ENCODE measurements at places on chromosomes 16 and 17. TPM values are rescaled to one million over a fixed set of nuclear protein-coding genes. Genes with fewer than 3 reads are reported as not detected.

DNA sequence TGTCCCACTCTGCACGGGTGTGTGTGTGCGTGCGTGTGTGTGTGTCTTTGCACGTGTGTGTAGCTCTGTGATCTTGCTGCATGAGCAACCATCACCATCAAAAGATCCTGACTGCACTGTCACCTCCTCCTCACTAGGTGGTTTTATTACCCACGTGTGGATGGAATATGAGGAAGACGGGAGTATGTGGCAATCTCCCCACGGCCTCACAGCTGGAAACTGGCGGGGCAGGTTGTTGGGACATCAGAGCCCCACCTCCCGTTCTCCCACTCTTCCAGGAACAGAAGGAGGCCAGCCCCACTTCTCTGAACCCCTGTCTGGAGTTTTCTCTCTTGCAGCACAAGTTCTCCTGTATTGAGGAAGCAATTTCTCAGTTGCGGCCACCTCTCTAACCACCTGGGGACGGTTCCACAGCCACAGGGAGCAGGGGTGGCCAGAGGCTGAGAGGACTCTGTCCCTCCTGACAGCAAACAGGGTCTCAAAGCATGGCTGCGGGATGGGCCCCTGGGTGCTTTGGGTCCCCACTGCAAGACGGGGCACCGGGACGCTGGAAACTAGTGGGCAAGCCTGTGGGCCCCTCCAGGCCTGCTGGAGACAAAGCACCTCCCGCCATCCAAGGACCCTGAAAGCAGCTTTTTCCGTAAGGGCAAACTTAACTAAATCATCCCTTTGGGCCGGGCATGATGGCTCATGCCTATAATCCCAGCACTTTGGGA lies 27.9 kb upstream of the ATP2C2 start:
- H3K4me3 ChIP-seq: no peak overlapping the region
- no peak overlapping the region for H3K27ac ChIP-seq
- no peaks in the 10 kb centered on the region for H3K4me1 ChIP-seq
- no peak for DNase-seq
- no peaks in the 10 kb centered on the region for H3K27me3 ChIP-seq

DNA sequence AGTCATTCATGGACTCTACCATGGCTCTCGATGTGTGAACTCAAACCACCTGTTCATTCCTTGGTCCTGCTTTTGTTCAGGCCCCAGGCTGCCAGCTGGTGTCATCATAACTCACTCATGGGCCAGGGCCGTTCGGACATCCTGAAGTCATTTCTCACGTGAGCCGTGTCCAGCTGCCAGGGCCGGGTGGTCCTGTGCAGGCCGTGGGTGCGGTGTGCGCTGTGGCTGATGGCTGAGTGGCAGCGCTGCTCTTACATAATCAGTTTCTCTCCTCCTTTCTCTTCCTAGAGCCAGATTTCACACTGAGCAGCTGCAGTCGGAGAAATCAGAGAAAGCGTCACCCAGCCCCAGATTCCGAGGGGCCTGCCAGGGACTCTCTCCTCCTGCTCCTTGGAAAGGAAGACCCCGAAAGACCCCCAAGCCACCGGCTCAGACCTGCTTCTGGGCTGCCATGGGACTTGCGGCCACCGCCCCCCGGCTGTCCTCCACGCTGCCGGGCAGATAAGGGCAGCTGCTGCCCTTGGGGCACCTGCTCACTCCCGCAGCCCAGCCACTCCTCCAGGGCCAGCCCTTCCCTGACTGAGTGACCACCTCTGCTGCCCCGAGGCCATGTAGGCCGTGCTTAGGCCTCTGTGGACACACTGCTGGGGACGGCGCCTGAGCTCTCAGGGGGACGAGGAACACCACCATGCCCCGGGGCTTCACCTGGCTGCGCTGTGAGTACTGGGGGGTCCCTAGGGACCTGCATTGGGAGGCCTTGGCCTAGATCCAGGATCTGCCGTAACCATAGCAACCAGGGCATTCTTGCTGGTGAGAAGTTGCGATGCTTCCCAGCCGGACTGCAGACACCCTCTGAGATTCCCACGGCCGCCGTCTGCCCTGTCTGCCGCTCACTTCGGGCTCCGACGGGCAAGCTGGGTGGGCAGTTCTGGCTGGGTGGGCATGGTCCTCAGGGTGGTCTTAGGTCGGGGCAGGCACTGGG lies at the start of gene IL34:
IL34 (plus strand) TSS at position 300 of the 982 bp plus-strand sequence; CDS start at position 689, 389 bp downstream.
- no peaks in the 10 kb centered on the region for H3K4me1 ChIP-seq
- H3K27me3 ChIP-seq: no peaks in the 10 kb centered on the region
- no peaks in the 10 kb centered on the region for H3K36me3 ChIP-seq
- no peak within 1 kb of the TSS for H3K27ac ChIP-seq
- DNase-seq: no peak

DNA sequence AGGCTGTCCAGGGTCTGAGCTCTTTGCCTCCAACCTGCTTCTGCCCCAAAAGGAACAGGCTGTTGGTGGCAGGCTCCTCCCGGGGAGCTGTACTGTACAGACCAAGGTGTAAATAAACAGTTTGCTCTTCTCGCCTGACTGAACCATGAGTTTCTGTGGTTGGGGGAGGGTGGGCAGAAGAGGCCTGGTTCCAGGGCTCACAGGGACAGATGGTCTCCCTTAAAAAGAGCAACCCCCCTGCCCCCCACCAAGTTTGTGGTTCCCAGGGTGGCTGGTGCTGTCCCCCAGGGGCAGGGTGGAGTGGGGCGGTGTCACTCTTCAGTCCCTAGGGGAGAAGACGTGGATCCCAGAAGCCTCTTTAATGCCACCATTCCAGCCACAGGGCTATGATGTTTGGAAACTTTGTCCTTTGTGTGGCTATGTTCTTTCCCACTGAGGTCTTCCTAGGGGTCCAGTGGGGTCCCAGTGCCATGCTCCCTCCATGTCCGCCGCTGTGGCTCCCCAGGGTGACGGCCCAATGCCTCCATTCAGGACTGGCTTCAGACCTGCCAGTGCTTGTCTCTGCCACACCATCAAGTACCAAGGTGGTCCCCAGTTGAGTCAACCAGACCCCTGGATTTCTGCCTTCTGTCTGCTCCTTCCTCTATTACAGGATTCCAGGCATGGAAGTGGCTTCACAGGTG lies 146.7 kb downstream of the RAB11FIP4 start:
- no peak for DNase-seq
- H3K4me3 ChIP-seq: no peak overlapping the region
- no peak overlapping the region for H3K27ac ChIP-seq
- H3K36me3 ChIP-seq: no peaks in the 10 kb centered on the region
- H3K4me1 ChIP-seq: peaks cover 3% of the 10 kb centered on the region

DNA sequence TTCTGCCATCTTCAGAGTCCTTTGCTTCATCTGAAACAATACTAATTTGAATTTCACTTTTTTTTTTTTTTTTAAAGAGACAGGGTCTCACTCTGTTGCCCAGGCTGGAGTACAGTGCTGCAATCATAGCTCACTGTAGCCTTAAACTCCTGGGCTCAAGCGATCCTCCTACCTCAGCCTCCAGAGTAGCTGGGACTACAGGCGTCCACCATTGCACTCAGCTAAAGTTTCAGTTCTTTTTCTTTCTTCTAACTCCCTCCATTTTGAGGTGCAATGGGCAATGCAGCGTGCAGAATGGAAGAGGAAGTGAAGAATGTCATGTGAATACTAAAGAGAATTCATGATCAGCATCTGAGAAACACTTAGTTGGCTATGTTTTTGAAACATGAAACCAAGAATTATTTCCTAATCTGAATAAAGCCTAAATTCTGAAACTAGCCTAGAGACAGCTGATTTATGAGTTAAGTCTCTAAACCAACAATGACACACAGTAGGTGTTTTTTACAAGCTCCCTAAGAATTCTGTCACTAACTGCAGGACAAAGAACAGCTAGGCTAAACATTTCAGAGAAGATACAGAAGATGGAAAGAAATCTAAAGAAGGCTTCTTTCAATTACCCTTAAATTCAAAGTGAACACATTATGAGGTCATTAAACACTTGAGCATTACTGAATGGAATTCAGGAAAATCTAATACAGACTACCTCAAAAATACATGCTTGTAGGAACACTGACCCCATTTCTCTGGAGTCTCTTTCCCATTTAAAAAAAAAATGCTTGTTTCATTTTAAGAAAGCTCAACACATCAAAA lies 21.0 kb downstream of the SNN start:
- H3K27me3 ChIP-seq: no peaks in the 10 kb centered on the region
- no peak overlapping the region for H3K27ac ChIP-seq
- DNase-seq: no peak
- no peak overlapping the region for H3K4me3 ChIP-seq
- no peaks in the 10 kb centered on the region for H3K36me3 ChIP-seq
- H3K4me1 ChIP-seq: no peaks in the 10 kb centered on the region

DNA sequence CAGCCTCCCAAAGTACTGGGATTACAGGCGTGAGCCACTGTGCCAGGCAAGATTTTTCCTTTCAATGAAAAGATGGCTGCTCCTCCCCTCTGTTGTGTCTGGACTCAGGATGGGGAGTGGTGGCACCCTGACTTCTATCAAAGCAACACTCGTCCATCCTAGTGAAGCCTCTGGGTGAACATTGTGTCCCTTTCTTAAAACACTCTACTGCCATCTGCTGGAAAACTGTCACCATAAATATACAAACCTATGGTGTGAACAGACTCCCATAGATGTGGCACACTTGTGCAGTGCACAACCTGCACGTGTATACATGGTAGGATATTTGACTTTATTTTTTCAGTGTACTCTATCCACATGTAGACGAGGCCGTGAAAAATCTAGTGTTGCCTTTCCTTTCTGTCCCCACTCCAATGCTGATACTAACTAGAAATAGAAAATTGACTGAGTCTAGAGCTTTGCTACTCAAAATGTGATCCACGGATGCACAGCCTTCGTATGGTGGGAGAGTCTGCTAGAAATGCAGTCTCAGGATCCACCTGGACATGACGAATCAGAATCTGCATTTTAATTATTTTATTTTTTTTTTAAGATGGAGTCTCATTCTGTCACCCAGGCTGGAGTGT lies 55.9 kb upstream of the PLCG2 start:
- H3K36me3 ChIP-seq: no peaks in the 10 kb centered on the region
- H3K4me1 ChIP-seq: no peaks in the 10 kb centered on the region
- no peak for DNase-seq
- no peaks in the 10 kb centered on the region for H3K27me3 ChIP-seq

DNA sequence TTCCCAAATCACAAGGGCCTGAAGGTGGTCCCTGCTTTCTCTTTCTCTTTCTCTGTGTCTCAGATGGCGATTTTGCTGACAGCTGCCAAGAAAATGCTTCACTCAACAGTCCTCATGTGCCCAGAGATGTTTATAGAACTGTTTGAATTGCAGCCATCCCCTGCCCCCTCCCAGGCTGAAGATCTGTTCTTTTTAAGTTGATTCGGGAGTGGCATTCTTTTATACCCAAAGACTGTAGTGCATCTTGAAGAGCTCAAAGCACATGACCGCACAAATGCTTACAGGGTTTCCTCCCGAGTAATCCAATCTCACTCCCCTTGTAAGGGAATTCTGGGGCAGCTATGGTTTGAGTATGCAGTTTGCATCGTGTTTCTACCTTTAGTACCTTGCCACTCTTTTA lies 75.7 kb downstream of the SEC14L1 start:
- no peak overlapping the region for H3K27ac ChIP-seq
- H3K4me1 ChIP-seq: no peaks in the 10 kb centered on the region
- DNase-seq: no peak
- no peaks in the 10 kb centered on the region for H3K27me3 ChIP-seq
- H3K4me3 ChIP-seq: no peak overlapping the region
- peaks cover 4% of the 10 kb centered on the region for H3K36me3 ChIP-seq

- no peaks in the 10 kb centered on the region for H3K27me3 ChIP-seq
- H3K36me3 ChIP-seq: peaks cover 2% of the 10 kb centered on the region
- H3K27ac ChIP-seq: no peak overlapping the region
- no peak overlapping the region for H3K4me3 ChIP-seq
Observed at GRCh38 chr17:50076591-50077235, 18.4 kb upstream of the PDK2 start.

DNA sequence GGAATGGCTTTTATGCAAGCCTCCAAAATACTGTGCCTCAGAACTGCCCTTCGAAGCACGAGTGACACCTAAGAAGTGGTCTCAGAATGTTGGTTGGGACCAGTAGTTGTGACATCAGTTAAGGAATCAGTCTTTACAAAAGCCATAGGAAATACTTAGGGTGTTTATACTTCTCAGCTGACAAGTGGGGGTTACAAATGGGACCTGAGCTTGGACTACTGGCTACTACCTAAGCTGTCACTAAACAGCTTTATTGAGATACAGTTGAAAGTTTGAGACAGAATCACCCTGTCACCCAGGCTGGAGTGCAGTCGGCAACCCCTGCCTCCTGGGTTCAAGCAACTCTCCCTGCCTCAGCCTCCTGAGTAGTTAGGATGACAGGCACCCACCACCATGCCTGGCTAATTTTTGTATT lies 5.0 kb downstream of the RPL19 start:
- peaks cover 36% of the 10 kb centered on the region for H3K36me3 ChIP-seq
- H3K4me1 ChIP-seq: peaks cover 5% of the 10 kb centered on the region
- no peak for DNase-seq
- H3K27ac ChIP-seq: no peak overlapping the region
- no peak overlapping the region for H3K4me3 ChIP-seq

DNA sequence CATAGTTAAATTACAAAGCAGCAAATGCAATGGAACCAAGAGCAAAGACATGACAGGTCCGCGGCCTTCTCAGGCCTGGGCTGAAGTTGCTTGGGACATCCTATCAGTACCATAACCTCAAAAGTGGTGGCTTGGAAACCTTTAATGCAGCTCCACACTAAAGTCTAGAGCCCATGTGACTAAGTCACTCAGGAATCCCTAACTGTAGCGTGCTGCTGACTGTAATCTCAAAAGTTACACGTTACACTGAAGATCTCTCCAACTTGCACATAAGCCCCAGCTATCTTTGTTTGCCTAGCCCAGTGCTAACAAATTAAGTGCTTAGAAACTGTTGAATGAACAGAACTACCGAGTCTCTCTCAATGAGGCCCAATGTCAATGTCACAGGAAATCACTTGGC lies 27.8 kb downstream of the NUP88 start:
- no peak overlapping the region for H3K27ac ChIP-seq
- DNase-seq: no peak
- peaks cover 41% of the 10 kb centered on the region for H3K36me3 ChIP-seq
- H3K4me3 ChIP-seq: no peak overlapping the region

DNA sequence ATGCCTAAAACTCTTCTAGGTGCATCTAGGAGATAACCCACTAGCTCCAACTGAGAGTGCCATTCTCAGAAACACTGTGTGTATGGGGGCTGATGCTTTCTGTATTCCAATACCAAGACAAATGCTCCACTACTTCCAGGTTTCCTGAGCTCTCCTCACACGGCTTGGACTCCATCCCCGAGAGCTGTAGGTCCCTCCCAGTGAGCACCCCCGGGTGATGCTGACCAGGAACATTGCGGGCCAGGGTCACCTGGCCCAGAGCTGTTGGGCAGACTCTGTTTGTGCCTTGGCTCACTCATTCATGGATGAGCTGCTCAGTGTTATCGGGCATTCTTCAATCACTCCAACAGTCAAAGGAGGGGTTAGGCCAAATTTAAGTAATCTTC lies 7.0 kb downstream of the CUEDC1 start:
- H3K27me3 ChIP-seq: no peaks in the 10 kb centered on the region
- no peak overlapping the region for H3K27ac ChIP-seq
- H3K4me3 ChIP-seq: no peak overlapping the region
- DNase-seq: no peak
- no peaks in the 10 kb centered on the region for H3K36me3 ChIP-seq
- H3K4me1 ChIP-seq: peaks cover 4% of the 10 kb centered on the region

GRCh38 chr16:84712138-84712671 lies 12.4 kb downstream of the USP10 start:
- no peak overlapping the region for H3K27ac ChIP-seq
- no peak for DNase-seq
- H3K4me1 ChIP-seq: peaks cover 2% of the 10 kb centered on the region
- H3K27me3 ChIP-seq: no peaks in the 10 kb centered on the region
- no peak overlapping the region for H3K4me3 ChIP-seq
- no peaks in the 10 kb centered on the region for H3K36me3 ChIP-seq

Gene TP53TG3F
- total RNA-seq: not detected

Gene EME2
- 19.3 TPM for total RNA-seq

Gene CD7
- 0.86 TPM for total RNA-seq

Gene RFWD3
- 114 TPM for total RNA-seq
